ENCODE measurements at places on chromosomes 3 and 15.

- DNase-seq = no peak
Measured at GRCh38 chr15:52960283-52960682, 170.1 kb upstream of the ONECUT1 start.

DNA sequence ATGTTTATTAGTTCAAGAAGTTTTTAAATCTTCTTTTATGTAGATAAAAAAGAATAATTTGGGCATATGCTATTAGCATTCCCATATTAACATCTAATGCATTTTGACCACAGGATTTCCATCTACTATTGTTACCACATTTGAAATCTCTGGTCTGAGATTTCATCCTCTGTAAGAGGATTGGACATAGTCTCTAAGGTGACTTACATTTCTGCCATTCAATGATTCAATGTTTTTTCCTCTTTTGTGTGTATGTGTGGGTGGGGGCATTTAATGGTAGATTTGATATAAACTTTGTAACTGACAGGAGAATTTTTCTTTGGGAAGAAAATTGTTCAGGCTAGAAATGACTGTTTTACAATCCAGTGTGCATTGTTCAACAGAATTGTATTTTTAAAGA is 307.3 kb upstream of the RBMS3 start:
- DNase-seq = no peak

DNA sequence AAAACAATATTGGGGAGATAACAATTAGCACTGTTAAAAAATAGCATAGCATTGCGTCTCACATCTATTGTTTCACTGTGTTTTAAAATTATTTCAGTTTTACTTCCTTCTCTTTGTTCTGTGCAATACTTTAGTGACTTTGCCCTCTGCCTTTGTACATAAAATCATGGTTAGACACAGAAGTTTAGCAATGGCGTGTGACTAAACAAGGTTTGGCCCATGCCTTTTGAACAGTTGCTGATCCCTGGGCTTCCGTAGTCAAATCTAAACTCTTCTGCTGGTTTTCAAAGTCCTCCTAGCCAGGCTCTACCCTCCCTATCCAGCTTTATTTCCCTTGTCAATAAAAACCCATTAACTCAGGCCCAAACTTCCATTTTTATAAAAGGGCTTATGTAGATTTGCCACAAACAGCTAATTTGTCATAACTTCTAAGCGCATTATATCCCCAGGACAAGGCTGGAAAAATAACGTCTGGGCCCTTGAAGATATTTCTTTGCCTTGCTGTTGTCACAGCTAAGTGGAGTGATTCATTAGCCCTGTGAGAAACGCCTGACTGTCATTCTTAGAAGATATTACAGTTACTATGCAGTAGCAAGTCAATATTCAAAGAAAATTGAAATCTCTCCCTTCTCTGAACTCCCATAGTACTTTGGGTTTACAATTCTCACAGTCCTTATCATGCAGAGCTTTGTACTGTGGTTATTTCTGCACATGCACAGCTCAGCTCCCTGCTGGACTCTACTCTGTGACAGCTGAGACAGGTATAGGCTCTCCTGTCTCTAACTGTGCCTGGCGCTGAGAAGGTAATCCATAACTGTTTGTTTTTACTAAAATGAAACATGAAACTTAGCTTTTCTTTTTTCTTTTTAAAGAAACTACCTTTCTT is 123.4 kb upstream of the SLC24A5 start:
- no peak for DNase-seq

GRCh38 chr3:98612587-98612986 is 19.2 kb upstream of the CPOX start:
- no peak for DNase-seq

- DNase-seq = no peak
Measured at GRCh38 chr3:186821429-186822387, 15.4 kb upstream of the RFC4 start.

DNA sequence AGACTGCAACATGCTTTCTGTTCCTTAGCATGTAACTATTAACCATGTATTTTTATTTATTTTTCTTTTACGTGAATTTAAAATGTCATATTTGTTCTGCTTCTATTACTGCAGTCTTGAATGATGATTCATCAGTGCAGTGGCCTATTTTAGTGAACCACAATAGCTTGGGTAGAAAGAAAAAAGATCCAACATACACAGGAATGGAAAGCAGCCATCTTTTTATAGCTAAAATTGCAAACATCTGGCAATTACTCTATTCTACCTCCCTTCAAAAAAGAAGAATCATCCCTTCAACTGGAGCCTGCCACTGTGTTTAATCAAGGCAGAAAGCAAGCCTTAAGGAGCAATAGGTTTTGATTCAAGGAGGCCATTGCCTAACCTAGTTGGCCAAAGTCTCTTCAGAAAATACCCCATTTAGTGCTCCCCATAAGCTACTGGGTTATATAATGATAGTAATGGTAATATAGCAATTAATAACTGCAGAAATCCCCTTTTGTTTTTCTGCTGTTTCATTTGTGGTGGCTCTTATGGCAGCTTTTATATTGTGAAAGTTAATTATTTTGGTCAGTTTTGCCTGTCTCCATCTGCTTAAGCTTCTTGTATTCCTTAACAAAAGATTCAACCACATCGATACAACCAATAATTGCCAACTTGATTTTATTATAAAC is 267.3 kb downstream of the LPP start:
- DNase-seq = no peak

- DNase-seq = no peak
Measured at GRCh38 chr15:48397841-48398240, 66.6 kb downstream of the DUT start.

DNA sequence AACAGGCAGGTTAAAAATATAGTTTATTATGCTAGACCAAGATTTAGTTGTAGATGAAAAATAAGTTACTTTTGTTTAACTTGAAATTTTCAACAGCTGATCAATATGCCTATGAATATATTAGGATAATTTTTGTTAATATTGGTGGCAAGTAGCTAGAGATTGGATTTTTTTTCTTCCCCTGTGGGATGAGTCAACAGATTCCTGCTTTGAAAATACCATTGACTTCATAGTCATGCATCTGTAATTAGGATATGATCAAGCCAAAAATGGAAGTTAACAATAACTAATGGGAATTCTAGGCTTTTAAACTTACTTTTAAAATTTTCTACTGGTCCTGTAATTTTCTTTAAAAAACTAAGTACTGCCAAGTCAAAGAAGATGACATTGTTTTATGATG is 211.7 kb downstream of the ZIC1 start:
- DNase-seq = no peak

GRCh38 chr3:100615684-100616083 is 6.3 kb downstream of the ADGRG7 start:
- no peak for DNase-seq
